ENCODE measurements at places on chromosomes 2 and 18. TPM values are rescaled to one million over a fixed set of nuclear protein-coding genes. Genes with fewer than 3 reads are reported as not detected.

GRCh38 chr18:39799006-39799405, 2156.0 kb upstream of the PIK3C3 start:
- no peak for ATAC-seq

- ATAC-seq = no peak
Observed at GRCh38 chr2:12277241-12278034, 439.3 kb upstream of the TRIB2 start.

DNA sequence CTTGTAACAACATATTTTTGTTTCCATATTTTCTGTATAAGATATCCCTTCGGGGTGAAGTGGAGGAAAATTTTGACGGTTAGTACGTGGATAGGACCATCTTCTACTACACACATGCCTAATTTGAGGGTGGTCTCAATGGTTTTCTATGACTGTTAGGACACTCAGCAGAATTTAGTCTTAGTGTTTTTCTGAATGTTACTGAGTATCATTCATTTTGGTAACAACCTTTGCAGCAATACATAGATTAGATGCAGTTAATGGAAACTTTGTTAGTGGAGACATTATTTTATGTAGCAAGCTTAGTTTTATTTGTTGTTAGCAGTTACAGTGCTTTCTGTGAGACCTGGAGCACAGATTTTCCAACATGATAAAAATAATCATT, 1.6 kb downstream of the ITGAV start:
- ATAC-seq = no peak

GRCh38 chr18:31241900-31242409, 76.0 kb upstream of the DSG1 start:
- ATAC-seq = no peak

Gene MOCOS
- total RNA-seq = 1.9 TPM

Gene TGIF1
- total RNA-seq = 55.5 TPM

Measured in gastroesophageal sphincter (tissue), 4 donors.